ENCODE measurements at places on chromosomes 6 and 20. TPM values are rescaled to one million over a fixed set of nuclear protein-coding genes. Genes with fewer than 3 reads are reported as not detected.

DNA sequence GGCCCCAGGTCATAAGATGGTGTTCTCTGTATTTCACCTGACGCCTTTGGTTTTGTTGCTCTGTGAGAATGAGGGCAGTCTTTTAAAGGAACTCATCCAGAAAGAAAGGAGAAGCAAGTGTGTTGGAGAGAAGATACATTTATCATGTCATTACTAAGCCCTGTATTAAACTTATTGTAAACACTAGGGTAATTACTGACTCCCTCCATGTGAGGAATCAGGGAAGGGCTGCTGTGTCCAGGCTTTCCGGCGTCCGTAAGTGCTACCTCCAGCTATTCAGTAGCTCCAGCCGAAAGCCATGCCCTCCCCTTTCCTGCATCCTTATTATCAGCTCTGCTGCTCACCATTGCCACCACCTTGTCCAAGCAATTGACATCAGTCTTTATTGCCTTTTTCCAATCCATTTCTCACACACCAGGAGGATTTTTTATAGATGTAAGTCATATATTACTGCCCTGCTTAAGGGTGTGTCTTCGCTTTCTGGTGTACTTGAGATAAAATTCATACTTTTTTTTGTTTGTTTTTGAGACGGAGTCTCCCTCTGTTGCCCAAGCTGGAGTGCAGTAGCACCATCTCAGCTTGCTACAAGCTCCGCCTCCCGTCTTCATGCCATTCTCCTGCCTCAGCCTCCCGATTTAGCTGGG, 94.7 kb downstream of the RPP40 start:
- DNase-seq: no peak

- DNase-seq: no peak
Measured at GRCh38 chr20:38131588-38132121, 33.4 kb downstream of the TGM2 start.

DNA sequence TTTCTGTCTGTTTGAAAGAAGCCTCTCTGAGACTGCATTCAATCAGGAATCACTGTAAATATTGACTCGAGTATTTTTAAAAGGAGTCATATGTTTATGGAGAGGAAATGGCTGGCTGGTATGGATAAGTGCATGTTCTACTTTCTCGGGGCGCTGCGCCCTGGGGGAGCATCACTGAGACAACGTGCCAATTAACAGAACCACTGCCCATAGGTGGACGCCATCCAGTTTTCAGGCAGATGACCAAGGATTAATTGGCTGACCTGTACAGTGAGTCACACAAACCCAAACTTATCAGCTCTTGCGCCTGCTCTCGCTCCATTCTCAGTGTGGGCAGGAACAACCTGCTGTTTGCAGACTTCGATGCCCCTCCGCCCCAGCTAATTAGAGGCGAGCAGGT, 571.2 kb downstream of the QKI start:
- DNase-seq: no peak

- no peak for DNase-seq
Measured at GRCh38 chr6:104862456-104862855, 2.7 kb upstream of the HACE1 start.

DNA sequence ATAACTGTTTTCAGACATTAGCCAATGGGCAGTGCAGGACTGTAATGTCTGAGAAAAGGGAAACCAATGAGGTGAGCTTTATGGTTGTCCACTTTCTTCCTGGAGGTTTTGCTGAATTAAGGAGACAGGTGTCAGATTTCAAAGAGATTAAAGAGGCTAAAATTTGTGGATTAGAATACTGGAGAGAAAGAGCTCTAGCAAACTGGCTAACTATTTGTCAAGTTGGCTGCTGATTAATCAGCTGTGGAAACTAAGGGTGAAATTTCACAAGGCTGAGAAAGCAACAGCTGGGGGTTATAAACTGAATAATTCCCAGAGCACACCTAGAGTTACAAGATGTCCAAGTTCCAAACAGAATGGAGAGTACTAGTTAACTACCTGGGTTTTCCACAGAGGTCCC, 198.9 kb downstream of the TBC1D32 start:
- no peak for DNase-seq

DNA sequence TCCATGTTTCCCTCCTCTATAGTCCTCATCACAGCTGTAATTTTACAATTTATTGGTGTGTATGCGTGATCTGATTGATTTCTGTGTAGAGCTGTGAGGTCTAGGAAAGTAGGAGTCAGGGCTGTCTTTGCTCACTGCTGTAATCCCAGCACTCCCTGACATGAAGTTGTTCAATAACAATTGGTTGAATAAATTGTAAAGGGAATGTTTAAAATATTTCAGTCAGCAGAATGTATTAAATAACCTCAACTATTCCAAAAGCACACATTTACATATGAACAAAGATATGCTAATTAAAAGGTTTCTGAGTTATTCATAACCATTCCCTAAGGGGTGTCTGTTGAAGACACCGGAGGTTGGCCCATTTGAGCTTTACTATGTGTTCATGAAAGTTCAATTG, 31.5 kb downstream of the NOX3 start:
- no peak for DNase-seq

DNA sequence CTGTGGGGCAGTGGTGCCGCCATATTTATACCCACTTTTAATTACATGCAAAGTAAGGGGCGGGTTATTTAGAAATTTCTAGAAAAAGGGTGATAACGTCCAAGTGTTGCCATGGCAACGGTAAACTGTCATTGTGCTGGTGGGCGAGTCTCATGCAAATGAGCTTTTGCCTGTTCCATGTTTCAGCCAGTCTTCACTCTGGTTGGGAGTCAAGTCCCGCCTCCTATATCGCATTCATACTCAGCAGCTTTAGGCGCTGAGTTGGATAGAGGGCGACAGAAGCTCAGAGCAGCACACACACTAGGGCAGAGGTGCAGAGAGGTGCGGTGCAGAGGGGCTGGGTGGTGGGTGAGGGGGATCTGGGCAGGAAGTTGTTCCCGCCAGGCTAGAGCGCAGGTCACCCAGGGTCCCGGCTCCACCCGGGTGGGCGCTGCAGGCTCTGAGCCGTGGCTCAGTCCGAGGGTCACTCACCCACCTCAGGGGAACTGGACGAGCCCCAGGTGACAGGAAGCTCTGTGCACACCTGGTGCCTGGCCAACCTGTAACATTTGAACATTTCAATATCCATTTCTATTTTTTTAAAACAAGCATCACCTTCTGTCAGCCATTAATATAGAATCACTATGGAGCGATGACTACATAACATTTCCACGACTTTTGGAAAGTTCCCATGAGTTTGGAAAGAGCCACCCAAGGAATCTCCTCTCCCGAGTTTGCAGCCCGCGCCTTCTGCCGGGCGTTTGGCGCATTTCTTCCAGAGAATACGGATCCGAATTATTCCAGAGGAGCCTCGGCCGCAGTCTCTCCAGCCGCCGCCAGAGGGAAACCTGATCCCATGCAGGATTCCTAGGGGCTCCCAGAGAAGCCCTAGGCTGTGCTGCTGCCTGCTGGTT, 89.1 kb upstream of the PHACTR3 start:
- no peak for DNase-seq

The ANKRD66 gene
- total RNA-seq: not detected

GRCh38 chr6:29680416-29680815, 536 bp downstream of the ZFP57 start:
- no peak for DNase-seq

- no peak for DNase-seq
Measured at GRCh38 chr6:15905488-15906419, 223.1 kb upstream of the MYLIP start.

DNA sequence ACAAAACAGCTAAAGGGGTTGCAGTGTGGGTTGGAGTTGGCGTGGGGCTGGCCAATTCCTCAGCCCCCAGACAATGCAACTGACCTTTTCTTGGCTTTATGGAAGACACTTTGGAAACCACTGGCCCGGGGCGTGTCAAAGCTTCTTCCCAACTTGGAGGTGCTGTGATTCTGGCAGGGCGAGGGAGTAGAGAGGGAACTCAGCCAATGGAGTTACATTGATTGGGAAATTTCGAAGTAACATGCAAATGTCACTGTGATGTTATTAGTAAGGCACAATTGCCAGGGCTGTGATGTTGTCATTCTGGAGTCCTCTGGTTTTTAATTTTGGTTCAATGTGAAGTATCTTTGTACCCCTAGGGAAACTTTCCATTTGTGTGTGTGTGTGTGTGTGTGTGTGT, 41.5 kb upstream of the EPB41L1 start:
- no peak for DNase-seq

DNA sequence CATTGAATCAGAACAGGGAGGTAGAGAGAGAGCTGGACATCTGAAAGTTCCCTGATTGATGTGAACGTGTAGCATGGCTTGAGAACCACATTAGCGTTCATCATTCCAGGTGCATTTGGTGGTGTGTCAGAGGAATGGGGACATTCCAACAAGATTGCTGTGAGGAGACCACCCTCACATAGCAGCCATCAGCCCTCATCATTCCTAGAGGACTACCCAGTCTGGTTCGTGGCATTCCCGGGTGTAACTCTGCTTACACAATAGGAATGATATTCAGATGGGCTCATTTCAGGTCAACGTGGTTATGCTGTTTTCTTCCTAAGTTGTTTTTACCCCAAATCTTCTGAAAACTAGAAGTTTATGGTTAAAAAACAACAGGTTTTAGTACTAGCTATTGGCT, 62.2 kb upstream of the KLHL31 start:
- DNase-seq: no peak

The PLAGL2 gene
- total RNA-seq: 9.0 TPM

DNA sequence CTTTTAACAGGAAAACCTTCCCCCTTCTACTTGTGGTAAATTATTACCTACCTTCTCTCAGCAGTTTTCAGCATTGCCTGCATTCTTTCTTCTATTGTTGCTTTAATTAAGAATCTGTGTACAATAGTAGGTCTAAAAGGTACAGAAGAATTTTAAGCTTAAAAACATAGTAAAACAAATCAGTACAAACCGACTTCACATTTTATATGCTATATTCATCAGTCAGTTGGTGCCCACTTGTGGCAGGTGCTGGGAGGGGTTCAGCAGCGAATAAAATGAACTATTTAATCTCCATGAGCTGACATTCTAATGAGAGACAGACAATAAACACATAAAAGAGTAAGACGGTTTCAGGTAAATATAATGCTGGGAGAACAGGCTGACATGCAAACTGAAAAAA, 73.4 kb upstream of the FBXO30 start:
- peak; percentile 25 for DNase-seq

DNA sequence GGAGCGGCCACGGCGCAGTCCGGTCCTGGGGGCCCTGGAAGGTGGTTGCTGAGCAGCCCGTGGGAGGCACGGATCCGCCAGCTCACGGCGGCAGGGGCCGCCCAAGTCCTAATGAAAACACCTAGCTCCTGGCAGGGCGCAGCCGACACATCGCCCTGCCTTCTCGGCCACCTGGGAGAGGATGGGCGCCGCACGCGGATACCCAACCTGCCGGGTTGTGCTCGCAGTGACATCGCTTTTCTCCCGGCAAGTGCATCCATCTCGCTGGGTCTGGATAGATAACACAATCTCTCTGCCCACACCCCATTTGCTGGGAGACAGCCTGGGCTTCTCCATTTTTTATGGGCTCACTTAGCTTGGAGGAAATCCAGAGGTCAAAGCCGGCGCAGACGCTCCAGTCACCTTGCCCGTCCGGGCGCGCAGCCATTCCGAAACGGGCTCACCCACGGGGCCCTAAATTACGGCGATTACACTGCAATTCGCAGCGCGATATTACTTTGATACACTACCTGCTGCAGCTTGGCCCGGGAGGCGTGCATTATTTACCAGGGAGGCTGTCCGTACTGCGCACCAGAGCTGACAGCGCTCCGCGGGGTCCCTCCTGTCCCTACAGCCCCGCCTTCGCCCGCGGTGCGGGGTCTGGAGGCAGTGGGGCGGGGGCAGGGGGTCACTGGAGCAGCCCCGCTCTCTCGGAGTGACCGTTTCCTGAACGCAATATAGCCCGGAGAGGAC, 36.2 kb upstream of the CCDC167 start:
- DNase-seq: no peak

GRCh38 chr6:135093578-135093977, 39.0 kb upstream of the HBS1L start:
- DNase-seq: no peak

GRCh38 chr6:166301611-166302529, 6.3 kb downstream of the PRR18 start:
- no peak for DNase-seq

DNA sequence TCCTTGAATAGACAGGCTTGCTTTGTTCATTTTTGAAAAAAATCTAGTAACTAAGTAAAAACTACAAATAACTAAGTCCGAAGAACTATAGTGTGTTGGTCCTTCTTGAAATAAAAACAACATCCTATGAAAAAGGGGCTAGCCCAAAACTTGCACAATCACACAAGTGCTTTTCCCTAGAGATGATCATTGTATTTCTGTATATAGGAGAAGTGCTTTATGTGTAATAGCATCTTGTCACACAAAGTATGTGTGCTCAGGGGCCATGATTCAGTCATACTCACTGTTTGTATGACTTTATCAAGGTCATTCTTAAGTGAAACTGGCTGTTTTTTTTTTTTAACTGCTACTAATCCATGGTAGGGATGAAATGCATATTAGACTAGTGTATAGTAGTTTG, 179.8 kb downstream of the DTNBP1 start:
- no peak for DNase-seq

DNA sequence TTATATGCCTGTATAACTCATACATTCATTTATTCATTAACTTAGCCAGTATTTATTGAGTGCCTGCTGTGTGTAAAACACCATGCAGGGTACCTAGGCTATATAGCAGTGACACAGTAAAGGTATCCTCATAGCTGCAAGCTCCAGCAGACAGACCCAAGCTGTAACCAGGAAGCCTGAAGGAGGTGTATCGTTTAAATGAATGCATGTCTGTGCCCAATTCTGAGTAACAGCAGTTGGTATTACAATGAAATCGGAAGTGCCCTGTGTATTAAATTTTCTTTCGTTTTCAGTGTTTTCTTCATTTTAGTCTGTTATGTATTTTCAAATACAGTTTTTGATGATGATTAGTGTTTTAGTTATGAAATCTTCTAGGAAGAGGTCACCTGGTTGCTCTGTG, 485.8 kb upstream of the SOX4 start:
- no peak for DNase-seq

The COL11A2 gene
- total RNA-seq: 0.07 TPM

The MRAP2 gene
- not detected for total RNA-seq

- DNase-seq: no peak
Measured at GRCh38 chr6:46490425-46491200, 636 bp downstream of the RCAN2 start.

DNA sequence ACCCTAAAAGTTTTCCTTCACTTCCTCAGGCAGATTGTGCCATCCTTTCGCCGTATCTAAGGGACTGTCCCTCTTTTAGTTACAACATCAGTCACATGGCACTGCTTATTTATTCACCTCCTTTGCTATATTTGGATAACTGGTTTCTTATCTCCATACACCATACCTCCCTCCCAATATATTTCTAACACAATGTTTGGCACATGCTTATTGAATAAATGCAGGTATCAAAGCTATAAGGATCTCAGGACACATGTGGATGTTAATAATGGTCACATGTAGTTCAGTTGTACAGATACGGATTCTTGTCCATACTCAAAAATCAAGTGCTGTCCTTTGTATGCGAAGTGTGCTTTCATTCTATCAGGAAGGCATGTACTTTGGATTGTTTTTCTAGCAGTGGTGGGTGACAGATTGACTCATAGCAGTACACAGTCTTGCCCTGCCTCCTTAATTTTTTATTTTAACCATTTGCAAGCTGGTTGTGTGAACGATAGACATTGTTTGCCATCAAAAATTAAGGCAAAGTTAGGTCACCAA, 407.1 kb upstream of the RUNX2 start:
- no peak for DNase-seq

GRCh38 chr20:6311097-6311496, 188.3 kb upstream of the FERMT1 start:
- DNase-seq: no peak

Measured in epithelial cell of proximal tubule (primary cell).